Stomach (tissue), 19 donors: ENCODE measurements at places on chromosomes 3 and 15. TPM values are rescaled to one million over a fixed set of nuclear protein-coding genes. Genes with fewer than 3 reads are reported as not detected.

VPS13C gene
- 58.3 TPM for total RNA-seq

MAP2K5 gene
- total RNA-seq, result 10.1 TPM

TRAT1 gene
- not detected for total RNA-seq

PAQR9 gene
- not detected for total RNA-seq

CD96 gene
- total RNA-seq, result 5.7 TPM

WDR72 gene
- under 0.01 TPM for total RNA-seq

FBLN2 gene
- 32.9 TPM for total RNA-seq

DNA sequence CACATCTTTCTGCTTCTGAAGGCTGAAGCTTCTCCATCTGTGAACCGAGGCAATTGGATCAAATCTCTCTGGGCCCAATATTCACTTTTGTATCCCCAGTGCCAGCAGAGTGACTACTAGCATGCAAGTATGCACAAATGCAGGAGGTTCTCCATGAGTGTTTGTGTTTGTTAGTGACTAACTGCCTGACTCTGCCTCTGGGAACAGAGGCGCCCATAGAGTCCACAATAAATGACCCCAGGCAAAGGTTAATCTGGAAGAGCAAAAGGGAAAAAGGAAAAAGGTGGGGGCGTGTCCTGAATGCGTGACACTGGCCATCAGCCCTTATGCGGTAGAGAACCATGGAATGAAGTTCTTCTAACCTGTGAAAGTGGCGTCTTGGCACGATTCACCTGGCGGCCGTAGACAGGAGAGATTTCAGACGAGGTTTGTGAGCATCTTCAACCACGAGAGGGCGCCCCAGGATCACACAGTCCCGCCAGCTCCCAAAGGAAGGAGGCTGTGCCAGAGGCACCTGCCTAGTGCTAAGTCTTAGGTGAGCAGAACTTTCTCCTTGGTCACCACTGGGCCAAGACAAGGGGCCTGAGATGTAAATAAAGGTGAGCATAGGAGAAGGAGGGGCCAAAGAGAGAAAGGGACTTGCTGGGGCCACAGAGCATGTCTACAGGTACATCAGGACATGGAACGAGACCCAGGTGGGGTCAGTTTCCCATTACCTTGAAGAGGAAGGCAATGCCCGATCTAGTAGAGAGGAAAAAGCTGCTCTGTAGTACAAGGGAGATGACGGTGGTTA is 44.2 kb downstream of the RBPMS2 start:
- no peaks in the 10 kb centered on the region for H3K36me3 ChIP-seq
- DNase-seq, result peak; percentile 95
- no peaks in the 10 kb centered on the region for H3K27me3 ChIP-seq
- no peak overlapping the region for H3K4me3 ChIP-seq
- no peak overlapping the region for H3K27ac ChIP-seq

- H3K36me3 ChIP-seq, result no peaks in the 10 kb centered on the region
- no peak for DNase-seq
- H3K4me1 ChIP-seq, result no peaks in the 10 kb centered on the region
- no peak overlapping the region for H3K4me3 ChIP-seq
- H3K27me3 ChIP-seq, result no peaks in the 10 kb centered on the region
Observed at GRCh38 chr3:86563400-86563970, 427.5 kb downstream of the VGLL3 start.

DNA sequence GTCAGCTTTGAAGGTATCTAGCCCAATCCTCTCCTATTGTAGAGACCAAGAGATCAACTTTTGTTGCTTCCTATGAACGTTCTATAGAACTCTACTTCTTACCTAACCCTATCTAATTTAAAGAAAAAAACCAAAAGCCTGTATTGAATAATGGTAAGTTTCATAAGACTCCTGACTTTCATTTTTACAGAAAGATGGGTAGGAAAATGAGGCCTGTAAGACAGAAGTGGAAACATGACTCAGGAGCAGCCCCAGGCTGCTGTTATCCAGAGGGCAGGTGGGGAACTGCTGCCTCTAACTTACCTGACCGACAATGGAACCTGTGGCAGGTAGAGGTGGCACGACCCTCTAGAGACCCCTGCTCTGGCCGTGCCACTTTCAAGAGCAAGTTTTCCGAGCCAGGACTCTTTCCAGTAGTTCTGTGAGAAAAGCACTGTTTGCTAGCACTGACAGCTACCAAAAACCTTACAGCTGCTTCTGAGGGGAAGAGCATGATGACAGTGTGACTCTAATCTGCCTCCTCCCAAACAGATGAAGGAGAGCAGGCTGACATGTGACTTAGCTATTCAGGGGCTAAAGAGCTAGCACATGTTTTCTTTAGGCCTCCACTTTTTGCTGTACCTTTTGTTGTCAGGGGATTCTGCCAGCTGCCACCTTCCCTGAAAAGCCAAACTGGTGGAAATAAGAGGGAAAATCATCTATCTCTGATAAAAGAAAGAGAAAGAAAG is 17.5 kb downstream of the POPDC2 start:
- peaks cover 9% of the 10 kb centered on the region for H3K36me3 ChIP-seq
- H3K4me3 ChIP-seq, result no peak overlapping the region
- no peaks in the 10 kb centered on the region for H3K27me3 ChIP-seq
- H3K27ac ChIP-seq, result no peak overlapping the region

DNA sequence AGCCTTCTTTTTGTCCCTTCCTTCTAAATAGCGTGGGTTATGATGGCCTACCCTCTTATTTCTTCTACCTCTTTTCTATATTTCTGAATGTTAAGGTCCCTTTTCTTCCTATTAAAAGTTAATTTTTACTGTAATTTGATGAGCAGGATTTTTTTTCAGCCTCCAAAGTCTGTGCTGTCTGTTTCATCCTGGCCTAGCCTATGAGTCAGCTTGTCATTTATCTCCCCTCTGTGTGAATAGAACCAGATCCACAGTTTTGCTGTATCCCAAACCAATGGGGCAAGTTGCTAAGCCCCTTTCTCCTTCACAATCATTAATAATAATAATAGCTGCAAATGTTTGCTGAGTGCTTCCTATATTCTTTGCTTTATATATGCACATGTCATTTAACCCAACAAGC is 18.1 kb upstream of the C3orf38 start:
- H3K36me3 ChIP-seq, result peaks cover 49% of the 10 kb centered on the region
- H3K4me1 ChIP-seq, result no peaks in the 10 kb centered on the region
- H3K27ac ChIP-seq, result no peak overlapping the region
- DNase-seq, result no peak
- no peaks in the 10 kb centered on the region for H3K27me3 ChIP-seq

DNA sequence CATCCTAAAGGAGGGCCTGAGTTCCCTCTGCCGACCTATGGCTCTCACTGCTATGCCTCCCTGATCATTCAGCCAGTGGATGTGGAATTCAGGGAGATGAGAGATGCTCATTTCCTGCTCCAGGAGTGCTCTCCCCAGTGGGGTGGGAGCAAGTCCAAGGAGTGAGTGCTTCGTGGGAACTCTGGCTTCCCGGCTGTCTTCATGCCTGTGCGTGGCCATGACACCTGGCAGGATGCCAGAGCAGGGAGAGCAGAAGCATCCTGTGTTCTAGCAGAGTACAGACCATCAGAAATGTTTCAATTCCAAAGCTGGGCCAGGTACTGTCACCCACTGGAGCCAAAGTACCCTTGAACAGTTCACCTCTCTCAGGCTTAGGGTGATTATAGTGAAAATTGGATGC is 45.1 kb downstream of the APH1B start:
- no peak overlapping the region for H3K27ac ChIP-seq
- H3K27me3 ChIP-seq, result no peaks in the 10 kb centered on the region
- no peaks in the 10 kb centered on the region for H3K4me1 ChIP-seq
- peak; percentile 49 for DNase-seq

DNA sequence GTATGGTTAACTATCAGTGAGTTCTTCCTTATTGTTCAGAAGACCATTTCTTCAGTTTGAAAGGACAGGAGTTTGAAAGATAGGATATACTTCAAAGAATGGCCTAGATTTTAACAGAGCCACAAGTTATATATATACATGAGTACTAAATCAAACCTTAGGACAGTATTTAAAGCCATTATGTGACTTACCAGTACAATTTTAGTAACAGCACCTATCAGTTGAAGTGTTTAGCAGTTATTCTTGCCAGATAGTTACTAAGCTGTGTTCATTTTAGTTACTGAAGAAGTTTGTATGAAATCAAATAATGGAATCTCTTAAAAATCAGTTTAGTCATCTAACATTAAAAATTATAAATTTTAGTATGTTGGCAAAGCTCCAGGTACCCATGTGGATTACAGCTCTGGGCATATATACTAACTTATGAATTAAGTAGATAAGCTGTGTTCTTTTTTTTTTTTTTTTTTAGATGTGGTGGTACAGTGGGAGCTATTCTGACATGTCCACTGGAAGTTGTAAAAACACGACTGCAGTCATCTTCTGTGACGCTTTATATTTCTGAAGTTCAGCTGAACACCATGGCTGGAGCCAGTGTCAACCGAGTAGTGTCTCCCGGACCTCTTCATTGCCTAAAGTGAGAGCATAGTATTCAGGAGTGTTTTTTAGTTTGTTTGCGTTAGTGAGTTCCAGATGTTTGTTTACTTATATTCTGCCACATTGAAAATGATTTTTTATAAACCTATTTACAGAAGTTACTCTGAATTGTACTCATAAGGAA is 14.6 kb downstream of the SLC25A36 start:
- no peak overlapping the region for H3K4me3 ChIP-seq
- no peaks in the 10 kb centered on the region for H3K27me3 ChIP-seq
- no peak overlapping the region for H3K27ac ChIP-seq
- H3K36me3 ChIP-seq, result peaks cover 11% of the 10 kb centered on the region
- no peak for DNase-seq

DNA sequence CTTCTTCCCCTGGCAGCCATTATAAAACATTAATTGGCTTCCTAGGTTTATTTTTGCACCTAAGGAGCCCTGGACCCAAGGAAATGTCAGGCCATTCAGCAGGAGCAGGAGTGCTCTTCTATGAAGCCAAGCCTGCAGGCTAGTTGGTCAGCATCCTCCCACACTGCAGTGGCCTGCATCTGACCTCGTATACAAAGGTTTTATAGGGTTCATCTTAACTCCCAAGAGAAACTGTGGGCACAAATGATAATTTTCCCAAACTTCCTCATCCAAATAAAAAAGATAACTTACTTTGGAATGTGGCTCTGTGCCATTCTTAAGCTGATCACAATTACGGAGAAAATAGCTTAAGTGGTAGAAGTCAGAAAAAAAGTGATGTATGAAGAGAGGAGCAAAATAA is 19.4 kb downstream of the PLSCR1 start:
- H3K27ac ChIP-seq, result no peak overlapping the region
- no peak for DNase-seq
- H3K27me3 ChIP-seq, result no peaks in the 10 kb centered on the region
- H3K4me1 ChIP-seq, result no peaks in the 10 kb centered on the region
- no peak overlapping the region for H3K4me3 ChIP-seq

GRCh38 chr3:195129644-195130492 is 141.1 kb downstream of the XXYLT1 start:
- H3K4me1 ChIP-seq, result peaks cover 24% of the 10 kb centered on the region
- no peaks in the 10 kb centered on the region for H3K36me3 ChIP-seq
- H3K27ac ChIP-seq, result no peak overlapping the region
- no peaks in the 10 kb centered on the region for H3K27me3 ChIP-seq
- no peak overlapping the region for H3K4me3 ChIP-seq

- H3K36me3 ChIP-seq, result no peaks in the 10 kb centered on the region
- H3K4me3 ChIP-seq, result no peak overlapping the region
- no peaks in the 10 kb centered on the region for H3K4me1 ChIP-seq
- H3K27ac ChIP-seq, result no peak overlapping the region
- H3K27me3 ChIP-seq, result no peaks in the 10 kb centered on the region
Observed at GRCh38 chr15:39801641-39802309, 19.1 kb upstream of the FSIP1 start.

GRCh38 chr3:27986234-27986879 is 255.1 kb upstream of the CMC1 start:
- DNase-seq, result no peak
- no peaks in the 10 kb centered on the region for H3K4me1 ChIP-seq
- no peaks in the 10 kb centered on the region for H3K27me3 ChIP-seq
- no peaks in the 10 kb centered on the region for H3K36me3 ChIP-seq

- H3K27ac ChIP-seq, result peak overlapping the region; percentile 76
- H3K4me3 ChIP-seq, result no peak overlapping the region
Observed at GRCh38 chr3:150538324-150539208, 7.7 kb downstream of the SERP1 start.

DNA sequence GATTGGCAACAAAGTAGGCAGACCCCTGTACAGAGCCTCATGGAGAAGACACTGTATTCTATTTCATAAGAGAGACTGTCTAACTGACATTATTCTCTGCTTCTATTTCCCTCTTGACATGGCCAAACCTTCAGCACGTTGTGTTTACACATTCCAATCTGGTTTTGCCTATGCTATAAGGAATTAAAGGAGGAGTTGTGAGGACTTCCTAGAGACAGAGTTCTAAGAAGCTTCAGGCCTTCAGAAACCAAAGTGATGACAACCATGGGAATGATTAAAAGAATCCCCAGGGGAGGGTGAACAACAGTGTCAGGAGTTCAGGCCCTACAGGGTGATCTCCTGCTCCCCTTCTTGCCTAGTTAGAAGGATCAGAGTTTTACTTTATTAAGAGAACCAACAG is 44.9 kb upstream of the CAPN7 start:
- no peak overlapping the region for H3K27ac ChIP-seq
- no peak overlapping the region for H3K4me3 ChIP-seq
- H3K27me3 ChIP-seq, result no peaks in the 10 kb centered on the region
- no peaks in the 10 kb centered on the region for H3K4me1 ChIP-seq

GRCh38 chr15:50064673-50065072 is 54.4 kb downstream of the ATP8B4 start:
- H3K27ac ChIP-seq, result no peak overlapping the region
- peaks cover 3% of the 10 kb centered on the region for H3K4me1 ChIP-seq
- H3K36me3 ChIP-seq, result no peaks in the 10 kb centered on the region
- H3K4me3 ChIP-seq, result no peak overlapping the region

- no peak within 1 kb of the TSS for H3K27ac ChIP-seq
- peak within 1 kb of the TSS; percentile 12 for H3K4me3 ChIP-seq
Observed at GRCh38 chr15:79970624-79971434, at the start of gene BCL2A1. BCL2A1 (minus strand) TSS chr15:79971196; CDS start chr15:79971119, 77 bp downstream.

GRCh38 chr3:4351164-4351855 is 48.1 kb downstream of the SETMAR start:
- H3K4me1 ChIP-seq, result peaks cover 14% of the 10 kb centered on the region
- no peaks in the 10 kb centered on the region for H3K36me3 ChIP-seq
- H3K27me3 ChIP-seq, result no peaks in the 10 kb centered on the region
- peak; percentile 26 for DNase-seq
- peak overlapping the region; percentile 12 for H3K4me3 ChIP-seq
